ENCODE measurements at places on chromosomes 7 and 10.

DNA sequence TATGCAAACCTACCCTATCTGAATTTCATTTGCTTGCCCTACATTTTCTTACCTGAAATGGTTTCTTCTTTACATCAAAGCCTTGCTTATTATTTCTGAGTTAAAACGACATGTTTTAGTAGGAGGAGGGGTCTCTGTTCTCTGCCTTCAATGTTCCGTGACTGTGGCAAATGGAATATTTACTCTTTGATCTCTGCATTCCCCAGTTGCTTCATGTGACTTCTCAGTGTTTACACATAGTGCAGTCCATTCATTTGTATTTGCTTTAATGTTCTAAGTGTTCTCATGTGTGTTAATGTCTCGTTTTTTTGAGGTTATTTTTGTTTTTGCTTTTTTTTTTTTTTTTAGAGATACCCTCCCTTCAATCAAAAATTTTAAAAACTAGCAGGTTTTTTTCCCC lies 75.8 kb downstream of the GNAI1 start:
- no peak for DNase-seq

- no peak for DNase-seq
These were observed 734 bp upstream of the VGF start for GRCh38 chr7:101165958-101166647.

GRCh38 chr7:68441645-68442044 lies 1156.6 kb upstream of the AUTS2 start:
- DNase-seq = no peak

DNA sequence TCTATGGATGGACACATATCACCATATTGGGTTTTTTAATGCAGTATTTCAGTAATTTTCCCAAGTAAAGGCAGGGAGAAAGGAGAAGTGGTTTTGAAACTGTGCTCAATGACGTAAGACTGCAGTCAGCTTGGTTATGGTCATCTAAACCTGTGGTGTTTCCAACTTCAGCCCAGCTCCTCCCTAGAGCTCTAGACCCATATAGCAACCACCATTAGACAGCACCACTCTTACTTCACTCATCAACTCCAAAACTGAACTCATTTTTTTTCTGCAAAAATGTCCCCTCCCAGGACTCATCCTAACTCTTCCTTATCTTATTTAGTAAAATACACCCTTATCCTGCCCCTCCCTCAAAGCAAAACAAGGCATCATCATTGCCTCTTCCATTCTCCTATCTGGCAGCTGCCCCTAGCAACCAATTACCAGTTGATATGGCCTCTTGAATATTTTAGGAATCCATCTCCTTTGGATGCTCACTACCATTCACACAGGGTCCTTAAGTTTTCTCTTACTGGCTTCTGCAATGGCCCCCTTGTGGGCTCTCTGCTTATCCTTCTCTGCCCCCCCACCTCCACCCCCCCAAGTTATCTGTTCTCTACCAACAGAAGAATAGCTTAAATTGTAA lies 1.5 kb upstream of the RALA start:
- no peak for DNase-seq

- no peak for DNase-seq
These were observed 93.2 kb downstream of the SKIDA1 start for GRCh38 chr10:21432266-21432665.

GRCh38 chr7:151013733-151014497 lies 10.4 kb downstream of the ATG9B start:
- peak; percentile 89 for DNase-seq

GRCh38 chr10:108911814-108912541 lies 1011.3 kb downstream of the XPNPEP1 start:
- DNase-seq = no peak

DNA sequence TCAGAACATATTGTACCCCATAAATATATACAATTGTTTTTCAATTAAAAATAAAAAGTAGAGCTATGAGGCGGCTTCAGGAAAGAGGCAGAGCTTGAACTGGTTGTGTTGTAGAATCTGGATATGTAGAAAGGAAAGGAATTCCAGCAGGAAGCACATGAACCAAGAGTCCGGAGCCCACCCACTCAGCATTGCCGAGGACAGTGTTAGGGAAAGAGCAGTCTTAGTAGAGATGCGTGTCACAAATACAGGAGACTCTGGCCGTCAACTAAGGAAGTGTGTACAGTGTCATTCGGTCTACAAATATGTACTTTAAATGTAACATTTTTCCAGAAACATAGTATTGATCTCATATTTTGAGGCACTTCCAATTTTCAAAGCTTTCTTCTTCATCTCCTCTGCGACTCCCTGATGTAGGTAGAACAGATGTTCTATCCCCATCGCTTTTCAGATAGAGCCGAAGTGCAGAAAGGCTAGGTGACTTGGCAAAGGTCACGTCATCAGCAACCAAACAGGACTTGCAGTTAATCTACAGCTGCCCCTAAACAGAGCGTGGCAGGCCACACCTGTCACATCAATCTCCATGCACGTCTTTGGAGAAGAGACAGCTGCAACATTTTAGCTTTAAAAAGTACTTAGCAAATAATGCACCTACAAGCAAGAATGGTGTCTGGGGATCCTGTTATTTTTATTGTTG lies 25.3 kb upstream of the GJD4 start:
- DNase-seq = no peak

- no peak for DNase-seq
These were observed 148.0 kb upstream of the NRP1 start for GRCh38 chr10:33482486-33482885.

GRCh38 chr7:119320316-119320715 lies 952.7 kb upstream of the KCND2 start:
- no peak for DNase-seq

All from memory B cell (primary cell).